Stimulated activated CD4-positive, alpha-beta T cell treated with anti-CD3 and anti-CD28 coated beads, Interleukin-1b, Interleukin-23, amount 100 ng/mL, for 1 hour (primary cell): ENCODE measurements at places on chromosomes 4 and X.

DNA sequence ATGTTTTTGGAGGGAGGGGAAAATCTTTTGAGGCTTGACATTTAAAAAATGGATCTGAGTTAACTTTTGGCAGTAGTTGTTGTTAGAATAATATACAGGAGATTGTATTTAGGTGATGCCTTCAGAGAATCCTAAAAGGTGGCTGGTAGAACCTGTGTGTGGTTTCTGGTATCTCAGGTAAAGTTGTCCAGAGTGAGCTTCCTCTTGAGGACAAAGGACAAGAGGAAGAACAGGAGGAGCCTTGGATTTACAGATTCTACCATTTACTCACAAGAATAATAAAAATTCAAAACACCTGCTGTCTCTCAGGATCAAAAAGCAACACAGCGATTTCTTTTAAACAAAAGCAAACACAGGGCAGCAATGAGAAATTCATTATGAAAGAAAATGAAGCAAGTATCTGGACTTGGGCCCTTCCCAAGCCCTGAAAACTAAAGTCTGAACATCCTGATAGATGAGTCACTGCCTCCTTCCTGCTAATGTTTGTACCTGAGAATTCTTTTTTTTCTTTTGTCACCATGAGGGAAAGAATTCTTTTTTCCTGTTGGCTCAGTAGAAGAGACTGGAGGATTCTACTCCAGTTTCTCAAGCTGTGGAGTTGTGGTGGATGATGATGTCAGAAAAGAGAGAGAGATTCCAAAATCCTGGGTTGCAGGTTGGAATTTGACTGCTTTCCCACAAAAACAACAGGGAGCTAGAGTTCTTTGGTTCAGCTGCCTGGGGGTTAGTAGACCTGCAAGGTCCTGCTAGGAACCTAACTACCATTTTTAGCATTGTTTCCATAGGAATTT, 31.5 kb upstream of the RAPGEF2 start:
- no peak for DNase-seq

- DNase-seq: no peak
Observed at GRCh38 chrX:15849555-15849954, 5.1 kb downstream of the AP1S2 start.

DNA sequence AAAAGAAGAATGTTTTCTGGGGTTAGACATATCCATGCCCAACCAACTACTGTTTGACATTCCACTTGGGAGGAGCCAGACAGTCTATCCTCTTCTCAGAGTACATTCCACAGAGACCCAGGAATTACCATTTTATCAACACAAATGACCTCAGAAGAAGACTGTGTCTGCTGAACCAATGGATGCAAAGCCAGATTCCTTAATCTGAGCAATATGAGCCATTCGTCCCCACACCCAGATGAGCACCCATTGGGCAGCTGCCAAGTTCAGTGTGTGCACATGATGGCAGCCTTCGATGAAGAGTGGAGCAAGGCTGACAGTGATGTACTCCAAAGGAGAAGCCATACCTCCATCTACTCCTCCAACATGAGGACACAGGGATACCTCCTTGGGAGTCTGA, 111.3 kb downstream of the ZNF674 start:
- no peak for DNase-seq

GRCh38 chrX:31929366-31929765, 857.5 kb upstream of the FTHL17 start:
- no peak for DNase-seq

GRCh38 chr4:1842993-1843448, 12.9 kb downstream of the LETM1 start:
- DNase-seq: no peak

DNA sequence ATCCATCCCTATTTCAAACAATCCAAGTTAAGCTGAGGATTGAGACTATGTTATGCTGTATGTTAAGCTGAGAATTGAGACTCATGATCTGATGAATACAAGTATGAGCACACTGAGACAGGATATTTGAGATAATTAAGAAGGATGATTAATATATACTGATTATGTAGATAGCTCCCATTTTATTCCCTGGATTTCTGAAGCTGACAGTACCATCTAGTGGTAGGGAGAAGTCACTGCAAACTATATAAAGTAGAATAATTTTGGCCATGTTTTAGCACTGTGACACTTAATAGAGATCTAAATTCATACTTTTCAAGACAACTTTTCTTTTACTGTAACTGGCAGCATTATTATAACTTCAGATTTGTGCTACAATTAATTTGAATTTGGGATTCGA, 63.8 kb upstream of the HPRT1 start:
- no peak for DNase-seq

DNA sequence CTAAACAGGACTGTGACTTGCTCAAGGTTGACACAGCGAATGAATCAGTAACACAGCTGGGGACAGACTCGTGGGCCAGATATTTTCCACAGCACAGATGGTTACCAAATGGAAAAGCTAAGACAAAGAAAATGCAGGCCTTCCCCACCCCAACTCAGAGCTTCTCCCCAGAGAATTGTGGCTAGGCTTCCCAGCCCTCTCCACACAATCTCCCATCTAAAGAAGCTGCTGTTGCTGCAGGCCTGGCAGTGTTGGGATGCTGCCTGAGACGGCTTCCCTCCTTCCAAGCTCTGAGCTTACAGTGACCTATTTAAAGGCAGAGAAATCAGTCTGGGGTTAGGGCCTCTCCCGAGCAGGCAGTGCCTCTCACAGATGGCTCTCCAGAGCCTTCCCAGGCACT, 46.5 kb upstream of the PGRMC1 start:
- DNase-seq: no peak

GRCh38 chr4:48081196-48081595, 52.9 kb downstream of the TXK start:
- no peak for DNase-seq

- no peak for DNase-seq
Observed at GRCh38 chr4:174538123-174538875, 16.0 kb upstream of the HPGD start.
